ENCODE measurements at places on chromosomes 5 and 9. TPM values are rescaled to one million over a fixed set of nuclear protein-coding genes. Genes with fewer than 3 reads are reported as not detected.

- DNase-seq = no peak
These were observed 120.0 kb downstream of the COL23A1 start for GRCh38 chr5:178469975-178470759.

Gene GABRB2
- polyA plus RNA-seq = 0.76 TPM

DNA sequence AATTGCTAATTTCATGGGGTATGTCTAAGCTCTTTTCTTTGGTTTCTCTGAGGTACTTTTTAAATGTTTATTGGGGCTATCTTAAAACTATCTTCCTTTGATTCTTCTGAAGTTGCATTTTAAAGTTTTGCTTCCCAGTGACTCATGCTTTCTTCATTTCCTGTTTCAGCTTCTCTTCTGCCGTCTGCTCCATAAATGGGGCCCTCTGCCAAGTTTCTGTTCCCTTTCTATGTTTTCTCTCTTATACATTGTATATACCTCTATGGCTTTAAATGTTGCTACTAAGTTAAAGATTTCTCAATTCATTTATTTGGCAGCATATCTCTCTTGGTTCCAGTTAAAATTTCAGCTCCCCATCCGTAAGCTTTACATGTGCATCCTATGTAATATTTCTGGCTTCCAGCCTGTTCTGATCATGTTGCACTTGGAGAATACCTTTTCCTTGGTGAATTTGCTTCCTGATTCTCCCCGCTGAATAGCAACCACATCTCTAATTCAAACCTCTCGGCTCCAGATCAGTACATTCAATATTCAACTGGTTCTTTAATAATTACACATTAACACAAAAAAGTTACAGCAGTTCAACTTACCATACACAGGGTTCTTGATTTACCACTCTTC, 125.3 kb downstream of the ST8SIA4 start:
- DNase-seq = no peak

- no peak for DNase-seq
These were observed 226.5 kb downstream of the FANCC start for GRCh38 chr9:95090871-95091577.

GRCh38 chr9:126677188-126678084, 63.7 kb downstream of the LMX1B start:
- DNase-seq = no peak

All from forelimb muscle (tissue), 1 donor.